Hematopoietic multipotent progenitor cell treated with erythropoietin and hydrocortisone succinate and interleukin-3 and kit ligand, for 8 days (in vitro differentiated cells): ENCODE measurements at places on chromosomes 1 and 21.

GRCh38 chr1:206723462-206723804 is 38.7 kb downstream of the MAPKAPK2 start:
- no peak for DNase-seq

- no peak for DNase-seq
Observed at GRCh38 chr1:172822886-172823285, 164.0 kb downstream of the FASLG start.

- DNase-seq = no peak
Observed at GRCh38 chr1:29593601-29594382, 357.5 kb downstream of the PTPRU start.

GRCh38 chr1:80181418-80181817 is 1174.9 kb upstream of the ADGRL4 start:
- DNase-seq = no peak

GRCh38 chr1:31421371-31422040 is 8.5 kb downstream of the SERINC2 start:
- peak; percentile 43 for DNase-seq

- DNase-seq = no peak
Observed at GRCh38 chr1:208242941-208243526, 1.1 kb downstream of the PLXNA2 start.

- no peak for DNase-seq
Observed at GRCh38 chr21:41402796-41403195, 23.2 kb upstream of the MX1 start.

GRCh38 chr1:41980827-41981653 is 62.3 kb upstream of the HIVEP3 start:
- DNase-seq = no peak

DNA sequence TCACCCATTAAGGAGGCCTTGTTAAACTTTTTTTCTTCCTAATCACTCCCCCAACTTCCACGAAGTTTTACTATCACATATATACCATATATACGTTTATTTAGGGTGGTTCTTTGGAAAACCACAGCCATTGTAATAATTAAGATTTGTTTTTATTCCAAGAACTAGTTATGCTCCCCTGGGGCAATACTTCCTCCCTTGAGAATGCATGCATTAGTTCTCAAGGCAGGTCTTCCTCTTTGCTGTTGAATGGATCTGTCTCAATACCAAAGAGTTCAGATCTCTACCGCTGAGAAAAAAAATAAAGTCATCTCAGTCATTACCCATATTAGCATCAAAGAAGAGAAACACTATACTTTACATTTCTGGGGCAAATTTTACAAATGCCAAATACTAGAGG is 567.7 kb upstream of the RGS18 start:
- DNase-seq = no peak

- no peak for DNase-seq
Observed at GRCh38 chr1:214638459-214638807, 35.4 kb downstream of the CENPF start.

- DNase-seq = no peak
Observed at GRCh38 chr1:18461656-18462055, 19.1 kb upstream of the KLHDC7A start.

DNA sequence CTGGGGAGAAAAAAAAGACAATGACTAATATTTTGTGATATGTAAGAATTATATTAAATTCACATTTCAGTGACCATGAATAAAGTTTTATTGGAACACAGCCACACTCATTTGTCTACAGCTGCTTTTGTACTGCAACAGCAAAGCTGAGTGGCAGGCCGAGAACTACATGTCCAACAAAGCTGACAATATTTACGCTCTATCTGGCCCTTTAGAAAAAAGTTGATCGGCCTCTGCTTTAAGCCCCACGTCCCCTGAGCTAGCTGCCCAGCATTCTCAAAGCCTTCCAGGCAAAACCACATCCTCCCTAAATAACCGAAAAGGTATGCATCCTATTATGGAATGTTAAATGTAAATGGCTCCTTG is 8.6 kb downstream of the SLC2A1 start:
- DNase-seq = no peak

DNA sequence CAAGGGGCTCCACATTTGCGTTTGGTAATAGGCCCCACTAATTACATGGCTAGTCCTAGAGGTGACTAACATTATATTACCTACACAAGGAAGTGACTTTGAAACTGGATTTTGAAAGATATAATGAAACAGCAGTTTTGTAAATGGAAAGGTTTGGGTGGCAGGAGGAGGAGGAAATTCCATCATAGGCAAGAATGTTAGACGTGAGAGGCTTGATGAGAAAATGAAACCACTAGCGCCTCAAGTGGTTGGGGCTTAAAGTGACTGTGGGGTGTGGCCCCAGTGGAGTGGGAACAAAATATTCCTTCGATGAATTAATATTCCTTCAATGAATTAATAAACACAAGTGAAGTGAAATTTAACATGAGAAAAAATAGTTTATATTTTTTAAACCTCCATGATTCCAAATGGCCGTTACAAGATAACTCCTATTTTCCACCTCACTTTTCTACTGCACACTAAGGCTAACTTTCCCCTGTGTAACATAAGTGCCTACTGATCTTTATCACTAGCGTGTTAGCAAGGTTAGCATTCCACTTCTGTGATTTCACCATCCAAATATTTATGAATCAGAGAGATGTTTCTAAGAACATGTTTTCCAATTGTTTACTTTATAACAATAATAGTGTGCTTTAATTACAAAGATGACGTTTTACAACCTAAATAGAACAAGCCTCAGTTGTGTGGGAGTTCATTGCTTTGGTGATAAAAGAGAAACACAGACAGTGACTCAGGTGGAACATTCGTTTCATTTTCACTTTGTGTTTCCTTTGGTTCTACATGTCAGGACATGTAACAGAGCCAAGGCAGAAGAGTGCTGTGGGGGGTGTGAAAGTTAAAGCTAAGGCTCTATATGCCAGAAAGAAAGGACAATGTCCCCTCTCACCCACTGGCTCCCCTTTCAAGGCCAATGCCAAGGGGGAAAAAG is 12.5 kb upstream of the ATF3 start:
- DNase-seq = peak; percentile 52

GRCh38 chr1:10754568-10755329 is 41.7 kb downstream of the CASZ1 start:
- no peak for DNase-seq

GRCh38 chr1:237007147-237007881 is 3.1 kb upstream of the MT1HL1 start:
- no peak for DNase-seq

GRCh38 chr21:43767984-43768867 is 7.9 kb downstream of the CSTB start:
- DNase-seq = peak; percentile 83

DNA sequence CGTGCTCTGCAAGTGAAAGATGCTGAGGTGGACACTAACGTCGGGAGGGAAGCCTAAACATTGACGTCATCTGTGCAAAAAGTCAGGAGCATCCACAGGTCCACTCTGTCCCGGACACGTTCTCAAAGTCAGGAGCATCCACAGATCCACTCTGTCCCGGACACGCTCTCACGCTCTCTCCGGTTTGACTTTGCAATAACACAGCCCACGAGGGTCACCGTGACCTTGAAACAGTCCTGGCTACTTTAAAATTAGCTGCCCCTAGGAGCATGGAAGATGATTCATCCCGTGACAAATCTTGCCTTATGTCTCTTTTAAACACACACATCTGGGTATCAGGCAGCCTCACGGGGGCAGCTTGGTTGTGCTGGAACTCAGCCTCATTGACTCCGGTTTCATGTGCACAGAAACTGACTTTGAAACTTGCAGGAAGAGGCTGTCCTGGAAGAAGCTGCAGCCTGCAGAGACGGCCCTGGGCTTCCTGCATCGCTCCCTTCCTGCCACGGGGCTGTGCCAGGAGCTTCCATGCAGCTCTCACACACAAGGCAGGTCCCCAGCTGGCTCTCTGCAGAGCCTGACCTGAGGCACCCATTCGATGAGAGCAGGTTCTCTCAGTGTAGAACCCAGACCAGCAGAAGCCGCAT is 18.1 kb upstream of the COL18A1 start:
- DNase-seq = peak; percentile 39

- no peak for DNase-seq
Observed at GRCh38 chr21:34988625-34989024, 60.5 kb downstream of the RUNX1 start.

DNA sequence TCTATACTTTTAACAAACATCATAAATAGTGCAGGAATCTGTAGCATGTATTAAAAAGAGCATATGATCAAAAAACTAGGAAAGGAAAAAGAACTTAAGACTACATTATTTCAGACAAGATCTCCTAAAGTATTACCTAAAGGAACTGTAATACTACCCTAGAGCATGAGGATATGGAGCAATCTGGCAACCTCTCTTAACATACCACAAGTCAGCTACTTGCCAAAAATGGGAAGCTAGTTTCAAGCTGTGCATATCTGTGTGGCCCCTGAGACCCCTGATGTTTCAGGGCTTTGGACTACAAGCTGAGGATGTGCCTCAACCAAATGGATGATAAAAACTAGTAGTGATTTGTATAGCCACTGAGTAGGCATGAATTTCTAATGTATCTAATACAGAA is 525.6 kb downstream of the PTBP2 start:
- DNase-seq = no peak

- no peak for DNase-seq
Observed at GRCh38 chr1:34800214-34800613, 7.4 kb downstream of the GJA4 start.

- DNase-seq = no peak
Observed at GRCh38 chr1:20319456-20320220, 29.0 kb downstream of the VWA5B1 start.

DNA sequence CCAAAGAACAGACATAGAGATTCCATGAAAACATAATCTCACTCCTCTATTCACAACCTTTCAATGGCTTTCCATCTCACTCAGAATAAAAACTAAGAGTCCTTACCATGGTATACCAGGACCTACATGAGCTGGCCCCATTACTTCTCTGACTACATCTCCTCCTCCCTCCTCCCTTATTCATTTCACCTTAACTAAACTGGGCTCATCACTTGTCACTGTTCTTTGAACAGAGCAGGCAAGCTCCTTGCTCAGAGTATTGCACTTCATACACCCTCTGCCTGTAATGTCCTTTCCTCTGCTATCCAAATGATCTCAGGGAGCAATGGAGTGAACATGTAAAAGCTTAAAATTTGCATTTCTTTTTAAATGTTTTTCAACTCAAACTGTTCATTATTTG is 142.0 kb downstream of the MRPL39 start:
- DNase-seq = no peak

- peak; percentile 77 for DNase-seq
Observed at GRCh38 chr1:227169343-227169742, 148.9 kb downstream of the CDC42BPA start.

GRCh38 chr1:53272349-53272748 is 34.0 kb upstream of the MAGOH start:
- no peak for DNase-seq

- no peak for DNase-seq
Observed at GRCh38 chr1:244751271-244751895, 84.1 kb upstream of the COX20 start.

- no peak for DNase-seq
Observed at GRCh38 chr1:8879464-8879921, 1.0 kb upstream of the ENO1 start.

- no peak for DNase-seq
Observed at GRCh38 chr1:34408011-34408410, 231.3 kb downstream of the C1orf94 start.

DNA sequence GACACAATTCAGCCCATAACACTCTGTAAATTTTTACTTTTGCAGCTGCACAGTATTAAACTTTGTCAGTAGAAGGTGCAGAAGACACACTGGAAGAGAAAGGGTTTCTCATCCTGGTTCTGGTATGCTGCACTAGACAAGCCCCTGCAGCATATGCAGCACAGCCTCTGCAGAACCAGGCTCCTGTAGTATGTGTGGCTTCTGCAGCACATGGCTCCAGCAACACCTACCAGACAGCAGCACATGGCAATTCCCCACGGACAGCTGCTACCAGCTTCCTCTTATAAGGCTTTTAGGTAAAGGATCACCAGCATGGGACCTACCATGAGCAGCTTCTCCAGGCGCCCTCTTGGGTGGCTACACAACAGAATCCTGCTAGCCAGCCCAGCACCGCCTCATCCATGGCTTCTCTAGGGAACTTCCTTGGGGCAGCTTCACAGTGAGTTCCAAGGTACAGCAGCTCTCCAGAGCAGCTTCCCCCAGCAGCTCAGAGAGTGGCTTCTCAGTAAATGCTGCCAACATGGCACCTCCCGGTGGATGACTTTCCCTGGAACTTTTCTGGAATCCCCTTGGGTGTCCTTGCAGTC is 534.4 kb upstream of the CXADR start:
- no peak for DNase-seq

DNA sequence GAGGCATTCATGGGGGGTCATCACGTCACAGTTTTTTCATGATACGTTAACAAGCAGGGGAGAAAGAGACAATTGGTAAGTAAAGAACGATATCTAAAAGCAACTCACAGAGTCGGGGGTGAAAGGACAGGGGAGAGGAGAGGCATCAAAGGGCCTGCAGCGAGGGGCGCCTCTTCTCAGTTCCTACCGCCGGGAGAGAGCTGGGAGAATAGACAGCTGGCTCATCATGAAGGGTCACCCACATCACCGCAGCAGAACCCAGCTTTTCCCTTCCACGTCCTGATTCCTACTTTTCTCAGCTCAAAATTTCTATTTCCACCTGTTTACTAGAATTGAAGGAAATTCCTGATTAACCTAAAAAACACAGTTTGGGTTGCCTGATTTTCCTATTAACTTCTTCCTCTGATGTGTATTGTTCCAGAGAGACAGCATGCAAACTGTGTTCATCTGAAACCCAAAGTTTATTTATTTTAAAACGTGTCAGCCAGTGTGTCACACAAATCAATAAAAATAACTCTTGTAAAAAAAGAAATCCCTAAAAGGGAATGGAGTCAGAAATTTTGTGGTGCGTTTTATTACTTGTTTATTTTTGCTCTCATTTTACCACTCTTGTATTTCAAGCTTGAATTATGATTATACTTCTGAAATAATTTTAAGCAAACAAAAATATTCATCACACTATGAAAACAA is 75.4 kb downstream of the SLC25A24 start:
- no peak for DNase-seq

DNA sequence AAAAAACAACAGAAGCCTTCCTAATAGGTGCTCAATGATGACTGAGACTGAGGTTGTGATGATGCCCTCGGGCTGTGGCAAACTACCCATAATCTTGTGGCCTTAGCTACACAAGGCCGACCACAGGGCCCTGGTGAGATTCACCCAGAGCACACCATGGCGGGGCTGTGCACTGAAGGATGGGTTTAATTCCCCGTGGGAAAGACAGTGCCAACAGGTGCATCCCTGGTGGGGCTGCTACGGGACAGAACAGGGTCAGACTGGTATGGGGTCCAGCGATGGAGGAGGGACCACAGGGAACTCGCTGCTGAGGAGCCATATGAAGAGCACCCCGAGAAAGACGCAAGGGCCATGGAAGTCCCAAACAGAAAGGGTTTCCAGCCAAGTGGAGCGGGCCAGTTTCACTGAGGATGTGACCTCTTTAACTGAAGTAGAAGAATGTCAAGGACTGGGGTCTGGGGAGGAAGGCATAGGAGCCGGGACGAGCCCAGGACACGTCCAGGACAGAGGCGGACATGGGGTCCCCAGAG is 21.3 kb downstream of the PRDM15 start:
- DNase-seq = no peak

- no peak for DNase-seq
Observed at GRCh38 chr1:180765151-180765550, 133.3 kb downstream of the XPR1 start.
